Right forelimb (tissue), 1 donor: ENCODE measurements at places on chromosomes 2 and 18.

DNA sequence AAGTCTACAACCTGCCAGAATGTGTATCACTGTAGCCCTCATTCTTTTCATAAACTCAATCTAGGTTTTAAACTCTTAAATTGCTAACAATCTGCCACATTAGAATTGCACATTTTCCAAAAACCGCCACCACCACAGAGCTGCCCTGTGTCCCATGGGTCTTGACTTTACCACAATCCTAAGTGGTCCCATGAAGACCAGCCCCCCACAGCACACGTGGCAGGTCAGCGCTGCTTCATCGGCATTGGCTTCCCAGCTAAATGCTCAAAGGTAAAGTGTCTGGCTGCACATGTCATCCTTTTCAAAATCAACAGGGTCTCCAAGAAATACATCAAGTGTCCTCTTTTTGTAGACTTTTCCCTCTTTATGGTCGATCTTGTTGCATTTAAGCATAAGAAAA, 2.4 kb downstream of the TBC1D8 start:
- no peak for DNase-seq

GRCh38 chr2:191941376-191941929, 94.6 kb upstream of the CAVIN2 start:
- DNase-seq = no peak

DNA sequence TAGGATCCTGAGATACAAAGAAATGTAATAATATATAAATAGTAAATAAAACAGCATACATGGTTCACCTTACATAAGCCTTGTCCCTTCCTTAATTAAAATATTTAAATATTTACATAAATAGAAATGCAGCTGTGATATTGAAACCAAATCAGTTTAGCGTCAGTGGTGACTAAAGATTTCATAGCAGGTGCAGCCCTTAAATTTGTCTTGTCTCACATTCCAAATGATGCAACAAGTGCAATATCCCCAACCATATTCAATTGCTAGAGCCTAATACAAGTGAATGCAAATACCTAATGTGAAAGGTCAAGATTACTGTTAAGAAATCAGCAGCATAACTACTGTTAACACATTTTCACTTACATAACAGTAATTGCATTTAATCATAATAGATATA, 539.5 kb downstream of the NYAP2 start:
- DNase-seq = no peak

DNA sequence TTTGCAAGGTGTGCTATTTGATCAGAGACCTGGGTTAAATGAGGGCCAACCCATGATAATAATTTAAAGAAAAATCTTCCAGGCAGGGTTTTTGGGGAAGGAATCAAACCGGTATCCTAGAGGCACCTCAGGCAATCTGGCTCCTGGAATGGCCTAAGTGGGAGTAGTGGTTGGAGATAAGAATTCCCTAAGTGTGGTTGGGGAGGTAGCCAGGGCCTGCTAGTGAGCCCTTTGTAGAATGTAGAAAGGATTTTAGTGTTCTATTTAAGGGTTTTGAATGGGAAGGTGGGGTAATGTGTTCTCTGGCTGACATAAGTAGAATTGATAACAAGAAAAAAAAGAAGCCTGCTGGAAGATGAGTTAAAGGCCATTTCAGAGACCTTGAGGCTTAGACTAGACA, 422.2 kb downstream of the XIRP2 start:
- DNase-seq = no peak

- DNase-seq = peak; percentile 68
Observed at GRCh38 chr2:66301022-66301766, 133.7 kb upstream of the MEIS1 start.

- DNase-seq = no peak
Observed at GRCh38 chr2:74078466-74078865, 69.2 kb downstream of the BOLA3 start.

GRCh38 chr2:290090-290722, 2.3 kb upstream of the ALKAL2 start:
- DNase-seq = peak; percentile 84

GRCh38 chr18:23619388-23619881, 33.1 kb upstream of the NPC1 start:
- DNase-seq = peak; percentile 63

DNA sequence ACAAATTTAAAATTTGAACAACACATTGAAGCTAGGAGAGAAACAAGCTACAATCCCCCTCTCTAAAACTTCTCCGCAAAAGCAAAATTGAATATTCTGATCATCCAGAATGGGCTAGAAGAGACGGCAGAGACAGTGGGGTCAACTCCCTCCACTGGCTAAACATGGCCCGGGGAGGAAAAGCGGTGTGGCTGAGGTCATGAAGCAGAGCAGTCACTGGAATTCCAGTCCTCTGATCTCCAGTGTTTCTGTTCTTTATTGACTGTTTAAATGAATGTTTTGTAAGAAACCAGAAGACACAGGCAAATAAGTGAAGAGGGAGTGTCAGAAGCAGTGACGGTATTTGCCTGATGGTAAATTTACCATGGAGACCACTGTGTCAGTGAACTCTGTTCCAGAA, 116.2 kb downstream of the GAREM1 start:
- DNase-seq = no peak

GRCh38 chr2:231228223-231228622, 29.8 kb downstream of the ARMC9 start:
- DNase-seq = no peak

- DNase-seq = no peak
Observed at GRCh38 chr2:154794406-154794805, 95.9 kb downstream of the KCNJ3 start.

GRCh38 chr2:240160291-240161086, 20.0 kb upstream of the OTOS start:
- no peak for DNase-seq

- DNase-seq = no peak
Observed at GRCh38 chr2:179669196-179669595, 192.2 kb downstream of the ZNF385B start.

- peak; percentile 87 for DNase-seq
Observed at GRCh38 chr2:53767405-53768241, at the start of gene CHAC2. CHAC2 (plus strand) TSS chr2:53767804; CDS start chr2:53767887, 83 bp downstream.
